Karpas-422 (cell line): ENCODE measurements at places on chromosomes 13 and 19.

- DNase-seq, result no peak
Measured at GRCh38 chr13:110869805-110870706, 44.8 kb downstream of the ANKRD10 start.

DNA sequence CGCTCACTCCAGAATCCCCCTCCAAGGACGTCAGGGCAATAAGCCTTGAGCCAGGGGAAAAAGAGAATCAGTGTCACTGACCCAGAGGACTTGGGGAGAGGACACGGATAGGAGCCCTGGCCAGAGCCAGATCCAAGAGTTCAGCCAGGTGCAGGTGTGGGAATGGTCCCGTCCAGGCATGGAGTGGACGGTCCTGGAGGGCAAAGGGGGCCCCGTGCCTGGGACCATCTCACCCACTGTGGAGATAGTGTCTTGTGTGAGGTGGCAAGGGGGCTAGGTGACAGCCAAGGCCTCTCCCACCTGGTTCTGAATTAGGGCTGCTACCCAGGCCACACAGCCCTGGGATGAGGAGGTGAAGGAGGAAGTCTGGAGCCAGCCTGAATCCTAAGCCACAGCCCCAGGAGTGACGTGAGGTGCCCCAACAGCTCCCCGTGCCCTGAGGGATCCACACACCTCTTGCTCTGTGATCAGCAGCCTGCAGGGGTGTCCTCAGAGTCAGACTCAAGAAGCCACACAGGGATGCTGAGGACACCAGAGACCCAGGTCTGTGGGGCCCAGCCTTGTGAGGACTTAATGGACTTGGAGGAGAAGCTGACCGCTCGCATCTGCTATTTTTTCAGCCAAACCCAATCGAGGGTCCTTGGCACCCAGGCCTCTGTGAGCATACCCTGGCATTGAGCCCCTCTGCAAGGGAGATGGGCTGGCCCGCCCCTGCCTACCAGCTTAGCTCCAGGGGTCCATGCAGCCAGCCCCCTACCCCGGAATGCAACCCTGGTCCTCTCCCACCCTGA is 16.4 kb upstream of the ZNF14 start:
- no peak for DNase-seq

DNA sequence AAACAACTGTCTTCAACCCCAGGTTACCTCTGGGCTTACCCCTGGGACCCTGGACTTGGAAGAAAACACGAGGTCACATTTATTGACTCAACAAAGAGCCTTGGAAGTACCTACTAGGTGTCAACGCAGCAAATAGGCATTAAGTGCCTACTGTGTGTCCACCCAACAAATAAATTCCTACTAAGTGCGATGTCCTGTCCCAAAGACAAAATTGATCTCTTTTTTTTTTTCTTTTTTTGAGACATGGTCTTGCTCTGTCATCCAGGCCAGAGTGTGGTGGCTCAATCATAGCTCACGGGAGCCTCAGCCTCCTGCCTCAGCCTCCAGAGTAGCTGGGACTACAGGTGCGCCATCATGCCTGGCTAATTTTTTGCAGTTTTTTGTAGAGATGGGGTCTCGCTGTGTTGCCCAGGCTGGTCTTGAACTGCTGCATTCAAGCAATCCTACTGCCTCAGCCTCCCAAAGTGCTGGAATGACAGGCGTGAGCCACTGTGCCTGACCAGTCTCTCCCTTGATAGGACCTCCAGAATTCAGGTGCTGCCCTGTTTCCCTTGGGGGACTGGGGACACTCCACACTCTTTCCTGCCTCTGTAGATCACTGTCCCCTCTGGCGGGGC is 589 bp upstream of the S1PR2 start:
- DNase-seq, result no peak

GRCh38 chr19:18848878-18849661 is 17.3 kb downstream of the UPF1 start:
- no peak for DNase-seq

GRCh38 chr19:10538204-10538983 is 5.3 kb upstream of the ATG4D start:
- DNase-seq, result peak; percentile 36

GRCh38 chr13:26460648-26461047 is 96.8 kb upstream of the WASF3 start:
- no peak for DNase-seq

- no peak for DNase-seq
Measured at GRCh38 chr13:67100730-67101129, 129.4 kb downstream of the PCDH9 start.

- DNase-seq, result no peak
Measured at GRCh38 chr19:1428738-1429391, 9.3 kb upstream of the RPS15 start.

- DNase-seq, result no peak
Measured at GRCh38 chr13:37091835-37092234, 13.6 kb downstream of the CSNK1A1L start.

DNA sequence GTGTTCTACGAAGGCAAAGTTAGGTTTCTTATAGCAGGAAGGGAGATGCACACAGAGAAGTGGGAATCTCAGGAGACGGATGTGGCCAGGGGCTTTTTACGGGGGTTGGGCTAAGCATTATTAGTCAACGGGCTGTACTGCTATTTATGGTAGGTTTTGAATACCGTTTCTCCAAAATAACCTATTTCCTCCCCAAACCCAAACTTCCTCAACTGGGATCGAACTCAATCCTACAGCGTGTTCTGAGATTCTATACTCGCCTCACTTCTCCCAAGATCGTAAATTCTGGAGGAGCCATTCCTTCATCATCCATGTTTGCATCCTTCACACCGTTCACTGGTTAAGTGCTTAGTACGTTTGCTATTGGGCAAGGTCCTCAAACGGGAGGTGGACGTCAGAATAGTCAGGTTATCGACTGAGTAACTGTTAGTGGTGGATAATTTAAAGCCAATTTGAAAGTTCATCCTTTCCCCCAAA is 1.2 kb upstream of the TRIM13 start:
- DNase-seq, result peak; percentile 64

- no peak for DNase-seq
Measured at GRCh38 chr19:10305139-10305806, 4.3 kb downstream of the ZGLP1 start.

GRCh38 chr13:96617528-96617927 is 376.7 kb downstream of the OXGR1 start:
- no peak for DNase-seq

- DNase-seq, result no peak
Measured at GRCh38 chr13:31015199-31015598, 82.7 kb downstream of the TEX26 start.

- no peak for DNase-seq
Measured at GRCh38 chr13:40213779-40214178, 452.7 kb downstream of the FOXO1 start.

DNA sequence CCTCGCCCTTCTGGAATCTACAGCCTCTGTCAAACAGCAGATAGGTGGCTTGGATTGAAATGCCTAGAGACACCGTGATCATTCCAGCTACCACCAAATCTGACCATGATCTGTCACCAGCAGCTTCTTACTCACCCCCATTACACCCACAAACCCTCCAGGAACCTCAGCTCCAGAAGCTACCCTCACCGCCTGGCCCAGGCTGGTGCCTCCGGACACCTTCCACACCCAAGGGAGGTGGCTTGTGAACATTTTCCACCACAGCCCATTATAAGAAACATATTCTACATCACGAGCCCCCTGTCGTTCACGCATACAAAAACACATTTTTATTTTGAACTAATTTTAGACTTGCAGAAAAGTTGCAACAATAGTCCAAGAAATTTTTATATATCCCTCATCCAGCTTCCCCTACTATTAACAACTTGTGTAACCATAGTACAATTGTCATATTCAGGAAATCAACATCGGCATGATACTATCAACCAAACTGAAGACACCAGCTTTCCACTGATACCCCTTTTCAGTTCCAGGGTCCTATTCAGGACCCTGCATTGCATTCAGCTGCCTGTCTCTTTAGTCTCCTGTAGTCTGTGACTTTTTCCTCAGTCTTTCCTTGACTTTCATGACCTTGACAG is 15.4 kb upstream of the UBE2L5 start:
- no peak for DNase-seq

DNA sequence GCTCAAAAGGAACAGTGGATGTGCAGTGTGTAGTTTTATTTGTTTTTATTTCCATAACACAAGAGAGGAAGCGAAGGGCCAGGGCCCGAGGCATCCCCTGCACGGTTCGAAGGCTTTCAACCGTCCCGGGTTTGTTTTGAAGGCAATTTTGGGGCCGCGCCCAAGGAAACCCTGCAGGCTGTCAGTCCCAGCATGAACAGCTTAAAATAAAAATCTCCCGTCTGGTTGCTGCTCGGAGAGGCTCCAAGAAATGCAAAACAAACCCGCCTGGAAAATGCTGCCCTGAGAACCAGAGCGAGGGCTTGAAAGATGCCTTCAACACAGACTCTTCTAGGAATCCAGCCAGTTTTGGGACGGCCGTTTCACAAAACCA is 16.0 kb downstream of the LSM4 start:
- DNase-seq, result no peak

GRCh38 chr13:38685974-38686576 is 802 bp upstream of the FREM2 start:
- DNase-seq, result no peak

DNA sequence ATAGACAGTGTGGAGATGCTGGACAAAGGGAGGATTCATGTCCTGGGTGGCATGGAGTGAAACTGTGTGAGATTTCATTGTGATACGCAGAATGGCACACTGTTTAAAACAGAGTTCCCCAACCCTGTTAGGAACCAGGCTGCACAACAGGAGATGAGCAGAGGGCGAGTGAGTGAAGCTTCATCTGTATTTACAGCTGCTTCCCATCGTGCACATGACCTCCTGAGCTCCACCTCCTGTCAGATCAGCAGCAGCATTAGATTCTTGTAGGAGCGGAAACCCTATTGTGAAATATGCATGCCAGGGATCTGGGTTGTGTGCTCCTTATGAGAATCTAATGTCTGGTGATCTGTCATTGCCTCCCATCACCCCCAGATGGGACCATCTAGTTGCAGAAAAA is 72.5 kb downstream of the RAP2A start:
- DNase-seq, result no peak

- peak; percentile 100 for DNase-seq
Measured at GRCh38 chr19:49746206-49746958, 16.7 kb downstream of the TSKS start.

GRCh38 chr13:52850396-52851136 is 2.1 kb upstream of the PCDH8 start:
- no peak for DNase-seq

DNA sequence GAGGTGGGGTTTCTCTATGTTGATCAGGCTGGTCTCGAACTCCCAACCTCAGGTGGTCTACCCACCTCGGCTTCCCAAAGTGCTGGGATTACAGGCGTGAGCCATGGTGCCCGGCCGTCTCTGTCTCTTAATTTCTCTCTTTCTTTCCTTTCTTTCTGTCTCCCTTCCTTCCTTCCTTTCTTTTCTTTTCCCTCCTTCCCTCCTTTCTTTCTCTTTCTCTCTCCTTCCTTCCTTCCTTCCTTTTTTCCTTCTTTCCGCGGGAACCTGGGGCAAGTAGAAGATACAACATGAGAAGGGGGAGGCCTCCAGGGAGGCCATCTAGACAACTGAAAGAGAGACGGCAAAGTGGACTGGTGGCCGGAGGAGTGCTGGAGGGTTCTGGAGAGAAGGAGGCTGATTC is 15.2 kb upstream of the ELAVL1 start:
- no peak for DNase-seq

DNA sequence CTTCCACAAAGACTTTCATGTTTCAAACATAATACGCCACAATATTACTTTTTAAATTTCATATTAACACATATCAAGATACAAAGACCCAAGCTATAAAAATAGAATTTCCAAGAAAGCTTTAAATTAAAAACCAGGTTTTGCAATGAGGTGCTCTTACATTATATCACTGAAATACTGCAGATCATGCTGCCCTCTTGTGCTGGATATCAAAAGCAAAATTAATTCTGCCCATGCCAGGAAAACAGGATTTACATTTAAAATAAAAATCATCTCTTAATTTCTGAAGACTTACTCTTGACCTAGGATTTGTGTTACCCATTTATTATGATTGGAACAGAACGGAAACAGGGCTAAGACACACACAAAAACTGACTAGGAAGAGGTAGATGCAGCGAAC is 145.0 kb downstream of the ABCC4 start:
- DNase-seq, result no peak

DNA sequence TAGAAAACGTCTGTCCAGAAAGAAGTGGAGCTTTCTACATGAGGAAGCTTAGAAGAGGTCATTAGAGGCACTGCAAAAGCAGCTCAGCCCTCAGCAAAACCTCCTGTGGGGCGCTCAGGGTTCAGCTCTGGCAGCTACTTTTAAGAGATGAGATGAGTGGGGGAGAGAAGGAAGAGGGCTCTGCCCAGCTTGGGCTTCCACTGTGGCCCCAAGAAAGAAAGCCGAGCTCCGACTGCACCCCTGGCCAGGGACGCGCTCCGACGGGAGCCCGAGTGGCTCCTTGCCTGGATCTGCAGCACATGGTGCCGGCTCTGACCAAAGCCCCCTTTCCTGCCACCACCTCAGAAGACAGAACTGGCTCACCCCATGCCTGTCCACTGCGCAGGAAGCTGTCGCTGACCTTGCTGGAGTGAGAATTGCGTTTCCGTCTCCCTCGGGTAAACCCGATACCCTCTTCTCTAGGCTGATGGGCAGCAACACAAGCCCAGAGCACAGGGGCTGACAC is 36.4 kb downstream of the NAXD start:
- no peak for DNase-seq

GRCh38 chr13:36000028-36000427 is 131.2 kb downstream of the DCLK1 start:
- DNase-seq, result no peak

- peak; percentile 81 for DNase-seq
Measured at GRCh38 chr19:32599736-32600157, 18.8 kb downstream of the PDCD5 start.

DNA sequence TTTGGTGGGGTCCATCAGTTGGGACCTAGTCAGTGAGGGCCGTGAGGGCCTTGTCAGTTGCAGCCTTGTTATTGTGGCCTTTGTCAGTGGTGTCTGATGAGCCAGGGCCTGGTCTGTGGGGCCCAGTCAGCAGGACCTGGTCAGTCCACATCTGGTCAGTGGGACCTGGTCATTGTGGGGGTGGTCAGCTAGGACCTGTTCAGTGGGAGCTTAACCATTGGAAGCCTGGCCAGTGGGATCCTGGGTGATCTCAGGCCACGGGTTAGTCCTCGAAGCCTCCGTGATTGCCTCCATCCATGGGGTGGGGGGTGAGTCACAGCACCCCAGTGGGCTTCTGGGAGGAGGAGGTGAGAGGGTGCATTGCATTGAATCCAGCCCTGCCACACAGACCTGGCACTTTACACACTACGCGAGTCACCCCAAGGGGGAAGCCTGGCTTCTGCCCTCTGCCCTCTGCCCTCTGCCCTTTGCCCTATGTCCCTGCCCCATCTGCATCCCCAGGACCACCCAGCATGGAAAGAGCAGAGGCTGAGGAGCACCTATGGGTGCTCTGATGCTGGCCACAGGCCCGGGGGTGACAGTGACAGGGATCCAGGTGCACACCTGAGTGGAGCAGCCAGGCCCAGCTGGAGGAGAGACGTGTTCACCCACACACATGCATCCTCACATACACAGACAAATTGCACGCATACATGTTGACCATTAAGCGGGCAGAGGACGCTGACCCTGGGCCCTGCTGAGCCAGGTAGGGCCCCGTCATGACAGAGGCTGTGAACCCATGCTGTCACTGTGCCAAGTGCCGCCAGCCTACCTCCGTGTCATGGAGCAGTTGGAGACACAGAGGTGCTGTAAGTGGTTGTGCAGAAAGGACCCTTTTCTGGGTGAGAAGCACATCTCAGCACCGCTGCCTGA is 59.8 kb upstream of the TPM4 start:
- no peak for DNase-seq

GRCh38 chr13:24233351-24233901 is 72.9 kb downstream of the SPATA13 start:
- no peak for DNase-seq

GRCh38 chr19:39196860-39197562 is at the start of gene NCCRP1:
Gene NCCRP1 (plus strand): TSS chr19:39196964. CDS start chr19:39196983, 19 bp downstream.
- DNase-seq, result no peak
